NCI-H526 treated with DMSO at 0.1 percent for 48 hours (cell line): ENCODE measurements at places on chromosomes 4 and X.

- no peak for DNase-seq
These were observed 104.6 kb downstream of the PSAPL1 start for GRCh38 chr4:7330031-7330596.

- no peak for DNase-seq
These were observed 632 bp downstream of the CCSER1 start for GRCh38 chr4:90127706-90128345.

- DNase-seq = no peak
These were observed 714.1 kb downstream of the FAT4 start for GRCh38 chr4:126028876-126029275.

DNA sequence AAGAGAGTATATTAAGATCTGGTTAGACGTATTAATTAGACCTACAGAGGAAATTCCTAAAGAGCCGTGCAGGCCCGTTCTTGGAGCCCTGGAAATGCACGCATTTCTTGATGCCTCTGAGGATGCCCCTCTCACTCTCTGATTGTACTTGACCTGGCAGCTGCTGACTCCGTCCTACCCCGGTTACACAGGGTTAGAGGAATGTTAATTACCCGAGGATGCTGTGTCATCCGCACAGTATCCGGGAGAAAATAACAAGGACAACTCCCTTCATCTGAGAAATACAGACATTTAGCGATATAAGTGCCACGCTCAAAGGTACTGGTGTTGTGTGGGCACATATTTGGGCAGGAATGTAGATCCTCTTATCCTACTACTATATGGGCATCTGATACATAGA is 404.6 kb upstream of the FAT1 start:
- no peak for DNase-seq

GRCh38 chr4:38090455-38091246 is 130.5 kb downstream of the PTTG2 start:
- DNase-seq = no peak

- no peak for DNase-seq
These were observed 27.2 kb downstream of the EPGN start for GRCh38 chr4:74335341-74336021.

GRCh38 chrX:41406201-41406600 is 40.9 kb upstream of the NYX start:
- DNase-seq = no peak

DNA sequence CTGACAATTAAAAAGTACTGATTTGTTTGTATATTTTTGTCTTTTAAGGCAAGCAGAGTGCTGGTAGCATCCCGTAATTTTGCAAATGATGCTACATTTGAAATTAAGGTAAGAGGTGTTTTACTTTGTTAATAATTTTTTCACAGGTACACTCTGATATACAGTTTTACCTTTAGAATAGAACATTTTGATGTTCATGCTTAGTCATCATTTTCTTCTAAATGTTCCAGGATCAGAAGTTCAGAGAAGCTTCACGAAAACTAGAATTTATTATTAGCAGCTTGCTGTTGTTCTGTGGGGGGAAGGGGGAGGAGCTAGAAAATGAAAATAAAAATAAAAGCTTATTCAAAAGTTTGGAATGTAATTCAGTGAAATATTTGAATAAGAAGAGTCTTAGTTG is 5.5 kb downstream of the PDHA1 start:
- no peak for DNase-seq
